RWPE1 (cell line): ENCODE measurements at places on chromosomes 13 and 19.

GRCh38 chr13:38417727-38418126 is 68.1 kb downstream of the UFM1 start:
- DNase-seq: peak; percentile 44

- DNase-seq: no peak
Observed at GRCh38 chr13:27057817-27058216, 113.8 kb downstream of the USP12 start.

DNA sequence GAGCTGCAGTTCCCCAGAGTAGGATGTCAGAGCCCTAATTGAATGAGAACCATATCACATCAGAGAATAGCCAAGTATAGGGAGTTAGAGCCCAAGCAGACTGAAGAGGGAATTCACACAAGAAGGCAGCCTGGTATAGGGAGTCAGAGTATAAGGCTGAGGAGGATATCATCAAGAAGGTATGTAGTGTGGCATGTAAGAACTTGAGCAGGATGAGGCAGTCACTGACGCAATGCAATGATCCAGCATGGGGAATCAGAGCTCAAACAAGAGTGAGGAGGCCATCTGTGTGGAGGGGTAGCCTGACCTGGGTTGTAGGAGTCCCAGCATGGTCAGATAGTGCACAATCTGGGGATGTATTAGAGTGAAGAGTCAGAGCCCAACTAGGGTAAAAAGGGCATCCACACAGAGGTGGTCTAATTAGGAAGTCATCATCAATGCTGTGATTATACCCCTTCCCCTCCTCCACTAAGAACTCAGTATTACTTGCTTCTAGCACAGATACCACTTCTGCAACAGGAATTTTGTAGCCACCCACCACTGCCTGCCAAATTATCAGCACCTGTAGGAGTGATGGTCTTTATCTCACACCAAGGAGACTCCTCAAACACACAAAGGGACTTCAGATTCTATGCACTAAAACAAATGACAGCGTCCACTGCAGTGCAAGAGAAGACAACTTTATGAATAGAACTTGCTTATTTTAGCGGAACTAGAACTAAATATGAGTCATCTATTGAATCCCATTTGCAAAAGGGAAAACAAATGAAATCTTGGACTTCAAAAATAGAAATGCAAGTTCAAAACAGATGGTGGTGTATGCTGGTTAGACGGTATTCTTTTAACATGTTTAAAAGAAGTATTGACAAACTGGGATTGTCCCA is 107.2 kb downstream of the FNDC3A start:
- DNase-seq: peak; percentile 86

DNA sequence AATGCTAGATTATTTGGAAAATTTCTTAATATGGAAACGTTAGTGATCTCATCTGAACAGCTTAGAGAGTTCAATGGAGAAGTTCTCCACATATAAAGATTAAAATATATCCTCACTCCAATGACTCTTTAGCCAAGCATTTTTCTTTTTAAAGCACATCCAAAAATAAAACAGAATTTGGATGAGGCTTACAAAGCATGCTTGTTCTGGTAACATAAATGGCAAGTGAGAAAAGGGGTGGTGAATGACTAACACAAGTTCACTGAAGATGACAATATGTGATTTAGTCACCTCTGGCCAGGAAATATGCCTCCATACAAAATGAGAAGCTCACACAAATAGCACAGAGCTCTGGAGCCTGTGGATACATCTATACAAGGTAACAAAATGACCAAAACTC is 253.0 kb downstream of the PCDH20 start:
- DNase-seq: no peak

DNA sequence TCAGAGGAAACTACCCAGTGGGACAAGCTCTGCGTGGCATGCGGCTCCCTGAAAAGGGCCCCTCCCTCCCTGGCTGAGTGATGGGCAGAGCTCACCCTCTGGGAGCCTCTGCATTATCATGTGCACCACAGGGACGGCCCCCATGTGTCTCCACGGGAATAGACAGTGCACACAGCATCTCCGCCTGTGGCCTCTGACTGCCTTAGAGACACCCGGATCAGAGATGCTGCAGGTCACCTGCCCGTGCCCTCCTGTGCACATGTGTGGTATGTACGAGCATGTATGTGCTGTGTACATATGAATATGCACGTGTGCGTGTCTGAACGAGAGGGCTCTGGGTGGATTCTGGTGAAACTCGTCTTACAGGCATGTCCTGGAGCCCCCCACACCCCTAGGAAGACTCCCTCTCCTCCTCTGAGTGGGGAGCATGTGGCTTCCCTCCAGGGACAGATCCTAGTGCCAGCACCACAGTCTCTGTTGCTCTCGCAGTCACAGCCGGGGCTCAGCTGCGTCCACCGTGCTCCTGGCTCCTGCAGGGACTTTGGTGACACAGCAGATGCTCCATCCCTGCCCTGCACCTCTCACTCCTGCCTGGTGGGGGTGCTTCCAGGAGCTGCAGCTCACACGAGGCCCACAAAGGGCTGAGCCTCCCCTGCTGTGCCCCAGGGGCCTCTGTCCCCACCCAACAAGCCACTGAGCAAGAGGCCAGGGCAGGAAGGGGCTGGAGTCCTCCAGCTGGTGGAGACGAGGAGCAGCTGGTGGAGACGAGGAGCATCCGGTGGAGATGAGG is 19.6 kb downstream of the C13orf46 start:
- DNase-seq: no peak

GRCh38 chr13:113539822-113540221 is 44.7 kb upstream of the TFDP1 start:
- no peak for DNase-seq

- no peak for DNase-seq
Observed at GRCh38 chr19:42143341-42144234, 11.3 kb upstream of the POU2F2 start.

DNA sequence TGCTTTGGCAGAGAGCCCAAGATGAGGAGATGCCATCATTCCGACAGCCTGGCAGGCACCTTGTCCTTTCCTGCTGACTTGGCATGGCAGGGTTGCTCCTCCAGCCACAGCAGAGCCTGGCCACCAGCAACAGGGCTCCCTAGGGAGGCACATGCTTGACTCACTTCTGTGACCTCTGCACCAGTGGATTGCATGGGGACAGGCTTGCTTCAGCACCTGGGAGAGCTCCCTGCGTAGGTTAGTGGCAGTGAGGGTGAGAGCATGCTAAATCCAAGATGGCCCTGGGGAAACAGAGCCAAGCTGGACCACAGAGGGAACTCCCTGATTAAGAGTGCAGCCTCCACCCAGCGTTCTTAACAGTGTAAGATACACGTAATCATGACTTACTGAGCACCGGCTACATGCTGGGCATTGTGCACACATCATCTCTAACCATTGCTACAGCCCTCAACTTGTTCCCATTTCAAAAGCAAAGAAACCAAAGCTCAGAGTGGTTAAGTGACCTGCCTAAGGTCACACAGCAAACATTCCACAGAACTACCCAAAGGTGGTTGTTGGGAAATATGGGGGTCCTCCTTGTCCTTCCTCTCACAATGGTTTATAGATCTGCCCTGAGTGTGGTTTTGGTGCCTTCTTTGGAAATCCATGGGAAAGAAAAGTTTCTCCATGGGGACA is 116.6 kb upstream of the UQCRFS1 start:
- DNase-seq: no peak

GRCh38 chr13:112772929-112773328 is 83.1 kb downstream of the ATP11A start:
- no peak for DNase-seq
